Fibroblast of skin of right biceps (primary cell): ENCODE measurements at places on chromosomes 1 and 21.
A peak's percentile ranks its signal among the peaks of the same experiment; 100 is the strongest.

DNA sequence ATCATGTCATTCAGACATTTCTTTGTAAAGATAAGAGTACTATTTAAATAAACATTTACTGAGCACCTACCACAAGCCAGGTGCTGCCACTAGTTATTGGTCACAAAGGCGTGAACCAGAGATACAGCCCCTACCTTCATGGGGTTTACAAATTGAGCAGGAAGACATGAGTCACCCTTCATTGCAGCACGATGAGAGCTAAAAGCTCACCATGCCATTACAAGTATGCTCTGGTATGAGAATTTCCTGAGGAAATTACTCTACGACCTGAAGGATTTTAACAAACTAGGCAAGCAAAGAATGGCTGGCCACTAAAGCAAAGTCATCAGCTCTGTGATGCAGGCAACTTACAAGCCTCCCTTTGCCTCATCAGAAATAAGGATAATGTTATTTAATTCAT is 346.8 kb downstream of the BRINP2 start:
- DNase-seq, result peak; percentile 50

- no peak for DNase-seq
Observed at GRCh38 chr1:161193561-161194235, 5.2 kb downstream of the ADAMTS4 start.

DNA sequence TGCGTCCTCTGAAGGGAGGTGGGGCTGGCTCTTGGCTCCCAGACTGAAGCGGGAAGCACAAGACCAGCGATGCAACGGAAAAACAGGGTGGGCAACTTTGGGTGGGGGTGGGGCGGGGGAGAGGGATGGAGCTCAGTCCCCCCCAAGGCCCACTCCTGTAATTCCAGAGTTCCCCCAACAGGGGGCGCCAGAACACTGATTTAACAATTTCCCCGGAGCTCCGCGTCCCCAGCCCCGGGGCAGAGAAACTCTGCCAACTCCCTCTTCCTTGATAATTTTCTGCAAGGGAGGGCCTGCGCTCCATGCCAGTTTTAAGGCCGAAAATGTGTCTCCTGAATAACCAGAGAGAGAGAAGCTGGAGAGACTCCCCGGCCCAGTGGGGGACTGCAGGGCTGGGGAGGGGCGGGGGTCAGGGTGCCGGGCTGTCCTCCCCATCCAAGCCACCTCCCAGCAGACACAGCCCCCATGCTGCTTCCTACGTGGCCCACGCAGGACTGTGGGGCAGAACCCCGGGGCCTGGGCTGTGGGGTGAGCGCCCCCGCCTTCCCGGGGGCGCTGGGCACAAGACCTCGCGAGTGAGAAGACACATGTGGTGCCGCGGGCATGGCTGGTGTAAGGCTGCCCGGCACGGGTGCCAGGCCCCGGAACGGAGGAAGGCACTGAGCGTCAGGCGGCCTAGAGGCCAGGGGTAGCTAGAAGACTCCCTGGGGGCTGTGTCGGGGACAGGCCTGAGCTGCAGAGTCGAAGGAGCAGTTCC is 51.4 kb downstream of the KIF21B start:
- DNase-seq, result peak; percentile 58

- peak; percentile 48 for DNase-seq
Observed at GRCh38 chr1:169115891-169116585, 9.5 kb downstream of the ATP1B1 start.

DNA sequence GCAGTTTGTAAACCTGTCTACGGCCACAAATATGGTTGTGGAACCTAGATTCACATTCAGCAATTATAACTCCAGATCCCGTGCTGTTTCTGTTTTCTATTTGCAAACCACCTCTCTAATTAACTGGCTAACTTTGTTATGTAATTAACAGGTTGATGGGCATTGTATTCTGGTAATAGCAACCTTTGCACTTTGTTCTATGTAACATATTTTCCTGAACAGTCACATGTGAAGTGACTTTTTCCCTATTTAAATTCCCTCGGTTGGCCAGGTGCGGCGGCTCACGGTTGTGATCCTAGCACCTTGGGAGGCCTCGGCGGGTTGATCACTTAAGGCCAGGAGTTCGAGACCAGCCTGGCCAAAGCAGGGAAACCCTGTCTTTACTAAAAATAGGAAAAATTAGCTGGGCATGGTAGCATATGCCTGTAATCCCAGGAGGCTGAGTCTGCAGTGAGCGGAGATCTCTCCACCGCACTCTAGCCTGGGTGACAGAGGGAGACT is 1.4 kb downstream of the ACADM start:
- DNase-seq, result no peak

GRCh38 chr1:201505503-201505890 is 1.4 kb downstream of the CSRP1 start:
- DNase-seq, result peak; percentile 77

- DNase-seq, result peak; percentile 68
Observed at GRCh38 chr1:156052862-156053767, 483 bp downstream of the UBQLN4 start.

GRCh38 chr1:181855380-181855779 is 206.1 kb downstream of the ZNF648 start:
- no peak for DNase-seq

GRCh38 chr1:160862203-160863060 is at the start of gene CD244:
TSS of gene CD244 (minus strand) at chr1:160862887. CDS start at chr1:160862677, 210 bp downstream.
- no peak for DNase-seq

- no peak for DNase-seq
Observed at GRCh38 chr1:23748016-23748415, 4.7 kb downstream of the ELOA start.

DNA sequence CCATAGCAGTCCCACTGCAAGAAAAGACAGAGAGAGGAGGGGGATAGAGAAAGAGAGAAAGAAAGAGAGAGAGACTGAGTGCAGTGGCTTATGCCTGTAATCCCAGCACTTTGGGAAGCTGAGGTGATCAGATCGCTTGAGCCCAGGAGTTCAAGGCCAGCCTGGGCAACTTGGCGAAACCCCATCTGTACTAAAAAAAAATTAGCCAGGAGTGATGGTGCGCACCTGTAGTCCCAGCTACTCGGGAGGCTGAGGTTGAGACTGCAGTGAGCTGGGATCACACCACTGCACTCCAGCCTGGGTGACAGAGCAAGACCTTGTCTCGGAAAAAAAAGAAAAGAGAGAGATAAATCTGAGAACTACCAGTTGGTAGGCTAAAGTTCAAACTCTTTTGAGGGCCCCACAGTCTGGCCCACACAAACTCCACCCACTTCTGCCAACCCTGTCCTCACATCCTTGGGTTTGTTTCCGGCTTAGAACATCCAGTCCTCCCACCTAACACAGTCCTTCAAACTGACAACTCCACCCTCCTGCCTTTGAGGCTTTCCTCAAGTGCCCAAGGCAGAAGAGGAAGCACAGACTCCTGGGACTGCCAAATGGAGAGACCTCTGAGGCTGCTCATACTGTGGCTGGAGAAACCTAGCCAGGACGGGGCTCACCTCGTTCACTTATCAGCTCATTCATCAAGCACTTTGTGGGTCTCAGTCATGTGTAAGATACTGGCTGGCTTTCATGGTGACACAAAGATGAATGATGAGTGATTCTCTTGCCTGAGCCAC is 20.1 kb downstream of the TFAP2E start:
- DNase-seq, result no peak

- DNase-seq, result no peak
Observed at GRCh38 chr1:202649553-202650392, 60.5 kb downstream of the SYT2 start.

- no peak for DNase-seq
Observed at GRCh38 chr1:92619466-92620189, 132.9 kb upstream of the GFI1 start.

DNA sequence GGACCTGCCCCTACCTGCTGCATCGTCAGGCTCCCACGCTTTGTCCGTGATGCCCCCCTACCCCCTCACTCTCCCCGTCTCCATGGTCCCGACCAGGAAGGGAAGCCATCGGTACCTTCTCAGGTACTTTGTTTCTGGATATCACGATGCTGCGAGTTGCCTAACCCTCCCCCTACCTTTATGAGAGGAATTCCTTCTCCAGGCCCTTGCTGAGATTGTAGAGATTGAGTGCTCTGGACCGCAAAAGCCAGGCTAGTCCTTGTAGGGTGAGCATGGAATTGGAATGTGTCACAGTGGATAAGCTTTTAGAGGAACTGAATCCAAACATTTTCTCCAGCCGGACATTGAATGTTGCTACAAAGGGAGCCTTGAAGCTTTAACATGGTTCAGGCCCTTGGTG is 8.9 kb downstream of the SPATA46 start:
- DNase-seq, result no peak

GRCh38 chr1:108059945-108060344 is 95.0 kb upstream of the VAV3 start:
- no peak for DNase-seq

- DNase-seq, result no peak
Observed at GRCh38 chr1:37308031-37308960, 166.1 kb upstream of the ZC3H12A start.
